NCI-H2107 (cell line): ENCODE measurements at places on chromosomes 16 and 17.

GRCh38 chr16:23514381-23515152, 4.3 kb upstream of the GGA2 start:
- no peak for DNase-seq

GRCh38 chr16:75576384-75576811, 10.2 kb downstream of the GABARAPL2 start:
- no peak for DNase-seq

GRCh38 chr17:17546399-17547185, 44.9 kb downstream of the PEMT start:
- DNase-seq = no peak

DNA sequence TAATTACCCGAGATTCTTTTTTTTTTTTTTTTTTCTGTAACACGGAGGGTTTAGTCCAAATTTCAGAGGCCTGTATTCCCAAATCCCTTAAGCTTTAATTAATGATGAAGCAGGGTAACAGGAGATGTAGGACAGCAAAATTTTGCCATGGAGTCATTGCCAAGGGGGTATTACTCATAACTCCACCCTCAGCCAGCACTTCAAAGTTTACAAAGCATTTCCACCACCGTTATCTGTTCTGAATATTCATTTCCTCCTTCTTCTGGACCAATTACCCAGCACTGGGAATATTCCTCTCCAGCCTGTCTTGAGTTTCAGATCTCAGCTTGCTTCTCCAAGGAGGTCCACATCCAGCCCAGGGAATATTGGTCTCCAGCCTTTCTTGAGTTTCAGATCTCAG, 747.5 kb upstream of the EEF2KMT start:
- DNase-seq = no peak

- DNase-seq = no peak
These were observed 171.5 kb downstream of the IRF8 start for GRCh38 chr16:86070484-86070883.

DNA sequence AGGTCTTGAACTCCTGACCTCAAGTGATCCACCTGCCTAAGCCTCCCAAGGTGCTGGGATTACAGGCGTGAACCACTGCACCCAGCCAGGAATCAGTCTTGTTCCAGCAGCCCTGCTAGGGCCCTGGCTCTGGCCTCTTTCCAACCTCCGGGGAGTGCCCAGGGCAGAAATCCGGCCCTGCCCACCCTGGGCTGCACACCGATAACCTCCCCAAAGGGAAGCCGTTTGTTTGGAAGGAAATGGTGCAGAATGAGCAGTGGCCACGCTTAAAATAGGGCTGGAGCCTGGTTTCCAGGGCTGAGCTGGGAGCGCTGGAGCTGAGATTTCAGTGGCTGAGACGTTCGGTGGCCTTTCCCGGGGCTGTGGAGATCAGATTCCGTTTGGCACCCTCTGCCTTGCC, 17.8 kb upstream of the EMP2 start:
- DNase-seq = no peak

DNA sequence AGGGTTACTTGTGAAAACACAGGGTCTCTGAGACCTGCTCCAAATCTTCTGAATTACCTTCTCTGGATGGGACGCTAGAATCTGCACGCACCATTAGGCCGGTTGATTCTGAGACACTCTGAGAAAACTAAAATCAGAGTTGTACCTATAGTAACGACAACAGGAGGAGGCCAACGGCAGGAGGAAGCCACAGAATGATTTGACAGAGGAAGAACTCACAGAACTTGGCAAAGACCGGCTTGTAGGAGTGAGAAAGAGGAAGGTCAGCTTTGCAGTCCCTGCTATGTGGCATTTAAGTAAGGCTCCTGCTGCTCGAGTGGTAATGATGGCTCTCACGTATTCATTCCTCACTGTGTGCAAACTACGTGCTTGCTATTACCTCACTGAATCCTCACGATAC, 483.0 kb downstream of the TMEM114 start:
- no peak for DNase-seq

- no peak for DNase-seq
These were observed 40.7 kb downstream of the FOXK2 start for GRCh38 chr17:82560252-82560642.

- DNase-seq = no peak
These were observed 474 bp downstream of the CLN3 start for GRCh38 chr16:28491230-28491969.

- no peak for DNase-seq
These were observed at the start of gene KRT20 for GRCh38 chr17:40884708-40885512. Gene KRT20, minus strand, starts transcription at chr17:40885242. Its CDS starts 57 bp downstream, at chr17:40885185.
